Adipose tissue (tissue), 3 donors: ENCODE measurements at places on chromosomes 11 and 22. TPM values are rescaled to one million over a fixed set of nuclear protein-coding genes. Genes with fewer than 3 reads are reported as not detected.

Gene ABTB2
- 2.8 TPM for polyA plus RNA-seq

Gene SNX32
- 0.34 TPM for polyA plus RNA-seq

Gene NLRP10
- not detected for polyA plus RNA-seq

Gene JHY
- polyA plus RNA-seq = 4.0 TPM

Gene NCAM1
- polyA plus RNA-seq = 1.4 TPM

Gene LGALS12
- polyA plus RNA-seq = 24.6 TPM

Gene RHOD
- 24.7 TPM for polyA plus RNA-seq

Gene VSIG10L2
- 0.02 TPM for polyA plus RNA-seq

Gene RASGRP2
- 26.9 TPM for polyA plus RNA-seq

Gene ANO1
- polyA plus RNA-seq = 7.8 TPM

Gene SLC29A2
- 6.8 TPM for polyA plus RNA-seq

Gene SMTNL1
- polyA plus RNA-seq = 0.07 TPM

Gene RIN1
- polyA plus RNA-seq = 4.8 TPM

Gene TRPC6
- polyA plus RNA-seq = 1.7 TPM

Gene RASL10A
- 1.0 TPM for polyA plus RNA-seq

Gene KCNE3
- polyA plus RNA-seq = 11.0 TPM

Gene APLNR
- 5.9 TPM for polyA plus RNA-seq

Gene GP1BB
- polyA plus RNA-seq = 1.7 TPM

Gene SCGB1C1
- not detected for polyA plus RNA-seq

Gene FREY1
- polyA plus RNA-seq = 0.10 TPM

Gene ZNF215
- 0.48 TPM for polyA plus RNA-seq

Gene EXPH5
- 0.12 TPM for polyA plus RNA-seq

Gene KCNC1
- polyA plus RNA-seq = not detected

Gene MAPK8IP2
- 0.67 TPM for polyA plus RNA-seq

Gene OR8D4
- polyA plus RNA-seq = not detected

Gene GRAP2
- 2.1 TPM for polyA plus RNA-seq

Gene TEX12
- not detected for polyA plus RNA-seq

Gene GSTP1
- polyA plus RNA-seq = 594 TPM

Gene ISX
- not detected for polyA plus RNA-seq

Gene LUZP2
- 0.34 TPM for polyA plus RNA-seq

Gene KLHDC7B
- polyA plus RNA-seq = 0.11 TPM

Gene C22orf15
- not detected for polyA plus RNA-seq

Gene OR2AG1
- not detected for polyA plus RNA-seq

Gene SC5D
- 19.7 TPM for polyA plus RNA-seq

Gene LYVE1
- 12.3 TPM for polyA plus RNA-seq

Gene C11orf16
- not detected for polyA plus RNA-seq

Gene C11orf52
- 22.0 TPM for polyA plus RNA-seq

Gene XKR3
- not detected for polyA plus RNA-seq

Gene RAB6A
- 28.9 TPM for polyA plus RNA-seq

Gene IL17REL
- polyA plus RNA-seq = not detected

Gene PDGFB
- 23.5 TPM for polyA plus RNA-seq

Gene HBD
- not detected for polyA plus RNA-seq

Gene KCNJ1
- 0.01 TPM for polyA plus RNA-seq

Gene TMA7B
- 0.56 TPM for polyA plus RNA-seq

Gene AGBL2
- polyA plus RNA-seq = 0.62 TPM

Gene ASRGL1
- polyA plus RNA-seq = 9.0 TPM

Gene LDHAL6A
- not detected for polyA plus RNA-seq
